Stimulated activated CD4-positive, alpha-beta T cell treated with anti-CD3 and anti-CD28 coated beads, Interleukin-1b, Interleukin-23, amount 100 ng/mL, for 1 hour (primary cell): ENCODE measurements at places on chromosomes 3 and 15.

DNA sequence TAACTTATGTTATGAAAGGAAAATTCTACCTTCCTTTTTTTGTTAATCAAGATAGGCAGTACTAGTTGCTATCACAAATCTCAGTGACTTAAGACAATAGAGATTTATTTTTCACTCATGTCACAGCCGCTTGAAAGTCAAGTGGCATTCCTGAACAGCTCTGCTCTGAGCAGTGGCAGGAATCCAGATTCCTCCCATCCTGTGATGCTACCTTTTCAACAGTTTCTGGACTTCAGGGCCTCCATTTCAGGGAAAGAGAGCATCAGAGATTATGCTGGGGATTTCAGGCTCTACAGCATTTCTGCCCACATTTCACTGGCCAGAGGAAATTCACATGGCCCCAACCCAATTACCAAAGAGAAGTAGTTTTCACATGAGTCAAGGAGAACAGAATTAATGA, 83.4 kb downstream of the IL1RAP start:
- no peak for DNase-seq

GRCh38 chr3:102605153-102605552, 170.3 kb downstream of the ZPLD1 start:
- DNase-seq: no peak

GRCh38 chr15:68862415-68862814, 41.7 kb upstream of the ANP32A start:
- no peak for DNase-seq

DNA sequence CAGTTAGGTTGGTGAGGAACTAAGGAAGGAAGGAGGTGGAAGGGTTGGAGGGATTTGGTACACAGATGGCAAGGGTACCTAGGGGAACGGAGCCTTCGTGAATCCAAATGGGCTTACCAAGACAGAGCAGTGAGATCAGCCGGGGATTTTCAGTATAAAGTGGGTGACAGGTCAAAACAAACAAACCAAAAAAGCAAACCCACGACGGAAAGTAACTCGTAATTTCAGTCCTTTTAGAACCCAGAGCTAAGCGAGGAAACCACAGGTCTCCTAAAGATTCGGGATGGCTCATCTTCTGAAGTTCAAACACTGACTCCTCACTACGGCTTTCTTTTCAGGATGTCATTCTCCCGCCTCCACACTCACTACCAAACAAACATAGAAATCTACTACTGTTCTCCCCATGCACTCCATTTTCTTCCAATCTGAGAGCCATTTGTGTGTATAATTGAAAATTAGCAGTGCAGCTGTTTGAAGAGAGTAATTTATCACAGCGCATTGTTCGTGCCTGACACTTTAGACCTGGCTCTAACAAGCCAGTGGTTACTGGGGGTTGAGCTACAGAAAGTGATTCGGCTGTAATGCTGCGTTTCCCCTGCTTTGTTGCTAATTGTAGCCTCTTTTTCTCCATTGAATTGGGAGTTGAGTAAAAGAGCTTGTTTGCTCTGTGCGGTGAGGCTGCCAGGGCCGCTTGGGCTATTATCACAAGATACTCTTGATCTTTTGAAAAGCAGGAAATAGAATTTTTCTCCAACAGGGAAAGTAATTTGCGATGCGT, 64.7 kb upstream of the CCDC39 start:
- DNase-seq: no peak

DNA sequence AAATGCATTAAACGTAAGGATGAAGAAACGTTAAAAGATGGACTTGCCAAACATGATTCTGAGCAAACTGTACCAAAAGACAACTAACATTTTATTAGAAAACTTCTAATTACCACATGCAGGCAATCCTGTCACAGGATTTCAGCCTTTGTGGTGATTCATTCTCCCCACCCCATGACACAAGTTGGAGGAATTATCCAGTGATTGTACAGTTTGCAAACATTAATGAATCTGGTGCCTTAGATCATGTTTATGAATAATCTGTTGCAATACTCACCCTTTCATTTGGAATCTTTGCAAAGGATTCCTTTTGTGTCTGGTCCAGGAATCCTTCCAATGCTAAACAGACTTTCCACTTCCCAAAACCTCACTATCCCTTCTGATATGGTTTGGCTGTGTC, 23.3 kb upstream of the ERC2 start:
- DNase-seq: no peak

DNA sequence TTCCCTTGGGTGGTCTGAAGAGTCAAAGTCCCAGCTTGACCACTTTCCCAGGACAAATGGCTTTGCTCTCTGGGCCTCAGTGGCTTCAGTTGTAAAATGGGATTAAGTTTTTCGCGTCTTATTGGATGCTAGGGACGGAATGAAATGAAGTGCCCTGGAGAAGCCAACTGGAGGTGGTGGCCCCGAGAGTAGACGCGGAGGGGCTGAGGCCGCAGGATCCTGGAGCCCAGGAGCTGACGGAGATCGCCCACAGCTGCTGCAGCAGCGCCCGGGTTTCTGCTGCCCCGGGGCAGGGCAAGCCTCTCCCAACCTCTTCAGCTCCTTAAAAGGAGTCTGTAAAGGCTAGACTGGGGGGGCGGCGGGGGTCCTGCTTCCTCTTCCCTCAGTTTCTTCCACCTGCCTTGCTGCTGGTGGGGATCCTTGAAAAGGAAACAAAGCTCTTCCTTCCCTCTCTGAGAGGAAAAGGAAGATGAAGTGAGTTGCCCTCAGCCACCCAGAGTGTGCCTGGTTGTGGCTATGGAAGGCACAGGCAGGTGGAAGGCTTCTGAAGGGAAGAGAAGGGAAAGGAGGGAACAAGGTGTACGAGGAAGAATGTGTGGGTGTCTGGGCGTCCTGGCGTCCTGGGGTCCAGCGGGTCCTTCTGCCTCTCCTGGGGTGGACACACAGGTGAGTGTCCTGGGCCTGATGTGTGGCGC, 967 bp upstream of the BNC1 start:
- no peak for DNase-seq

DNA sequence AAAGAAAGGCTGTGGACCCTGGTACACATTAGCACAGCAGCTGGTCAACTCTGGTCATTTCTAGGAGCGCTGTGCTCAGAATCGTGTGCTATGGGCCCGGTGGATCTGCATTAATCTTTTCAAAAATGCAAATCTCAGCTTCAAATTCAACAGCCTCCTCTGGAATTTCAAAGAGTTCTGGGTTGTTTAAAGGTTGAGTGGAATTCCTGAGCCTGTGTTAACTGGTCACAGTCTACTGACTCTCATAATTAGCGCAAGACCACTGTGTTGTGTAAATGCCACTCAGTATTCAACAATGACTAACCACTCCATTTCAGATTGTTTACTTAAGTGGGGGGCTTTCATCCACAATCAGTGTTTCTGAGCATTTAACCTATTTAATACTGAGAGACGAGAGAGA, 2.7 kb upstream of the ARNT2 start:
- DNase-seq: no peak

DNA sequence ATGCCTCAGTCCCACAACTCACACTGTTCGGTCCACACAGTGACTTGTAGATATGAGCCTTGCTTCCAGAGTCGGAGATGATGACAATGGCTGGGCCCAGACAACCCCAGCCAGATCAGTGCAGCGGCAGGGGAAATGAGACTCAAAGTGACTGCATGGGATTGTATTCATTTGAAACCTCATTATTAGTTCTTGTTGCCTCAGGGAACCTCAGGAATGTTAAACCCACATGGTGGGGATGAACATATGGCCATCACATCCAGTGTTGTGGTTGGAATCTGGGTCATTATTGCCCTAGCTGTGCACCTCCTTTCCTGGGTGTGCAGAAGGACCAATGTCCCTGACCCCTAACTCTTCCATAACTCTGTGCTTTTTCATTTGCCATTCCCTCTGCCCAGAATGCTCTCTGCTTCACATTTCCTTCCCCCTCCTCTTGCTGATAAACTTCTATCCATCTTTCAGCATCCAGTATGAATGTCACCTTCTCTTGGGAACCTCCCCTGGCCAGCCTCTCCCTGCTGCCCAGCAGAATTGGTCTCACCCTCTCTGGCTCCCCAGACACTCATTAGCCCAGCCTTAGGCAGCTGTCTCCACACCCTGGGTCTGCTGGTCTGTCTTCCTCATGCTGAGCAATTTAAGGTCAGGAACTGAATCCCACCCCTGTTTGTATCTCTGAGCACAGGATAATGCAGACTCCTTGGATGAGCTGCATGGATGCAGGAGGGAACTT, 67.0 kb upstream of the TNFAIP8L3 start:
- no peak for DNase-seq

- no peak for DNase-seq
Observed at GRCh38 chr15:98610991-98611390, 37.3 kb upstream of the IGF1R start.

DNA sequence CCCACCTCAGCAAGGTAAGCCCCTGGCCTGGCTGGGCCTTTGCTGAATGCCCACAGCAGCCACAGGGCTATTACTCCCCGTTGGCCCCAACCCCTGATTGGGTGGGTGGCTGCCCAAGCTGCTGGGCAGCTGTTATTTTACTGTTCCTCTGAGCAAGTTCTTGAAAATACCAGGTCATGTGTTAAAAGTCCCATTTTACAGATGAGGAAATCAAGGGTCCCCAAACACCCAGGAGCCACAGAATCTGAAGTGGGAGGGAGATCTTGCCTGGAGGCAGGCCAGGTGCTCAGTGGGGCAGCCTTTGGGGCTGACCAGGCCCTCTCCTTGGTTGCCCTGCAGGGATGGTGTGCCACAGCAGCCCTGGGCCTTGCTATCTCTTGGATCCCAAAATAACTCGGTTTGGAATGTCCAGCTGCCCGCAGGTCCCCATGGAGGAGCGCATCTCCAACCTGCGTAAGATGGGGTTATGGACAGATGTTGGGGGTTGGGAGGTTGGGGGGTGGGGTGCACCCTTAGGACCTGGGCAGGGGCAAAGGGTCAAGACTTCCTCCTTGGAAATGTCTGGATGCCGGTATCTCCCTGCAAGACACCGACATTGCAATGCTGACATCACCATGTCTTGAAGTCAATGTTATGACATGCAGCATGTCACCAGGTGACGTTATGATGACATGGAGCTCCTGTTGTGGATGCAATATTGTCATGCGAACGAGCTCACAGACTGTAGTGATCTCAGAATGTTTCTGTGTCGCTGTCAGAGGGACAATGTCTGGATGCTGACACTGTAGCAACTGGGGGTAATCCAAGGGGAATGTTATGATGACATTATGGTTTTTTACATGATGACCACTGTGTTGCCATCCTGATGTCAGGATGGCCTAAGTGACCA, 13.3 kb upstream of the CSPG4 start:
- DNase-seq: no peak

DNA sequence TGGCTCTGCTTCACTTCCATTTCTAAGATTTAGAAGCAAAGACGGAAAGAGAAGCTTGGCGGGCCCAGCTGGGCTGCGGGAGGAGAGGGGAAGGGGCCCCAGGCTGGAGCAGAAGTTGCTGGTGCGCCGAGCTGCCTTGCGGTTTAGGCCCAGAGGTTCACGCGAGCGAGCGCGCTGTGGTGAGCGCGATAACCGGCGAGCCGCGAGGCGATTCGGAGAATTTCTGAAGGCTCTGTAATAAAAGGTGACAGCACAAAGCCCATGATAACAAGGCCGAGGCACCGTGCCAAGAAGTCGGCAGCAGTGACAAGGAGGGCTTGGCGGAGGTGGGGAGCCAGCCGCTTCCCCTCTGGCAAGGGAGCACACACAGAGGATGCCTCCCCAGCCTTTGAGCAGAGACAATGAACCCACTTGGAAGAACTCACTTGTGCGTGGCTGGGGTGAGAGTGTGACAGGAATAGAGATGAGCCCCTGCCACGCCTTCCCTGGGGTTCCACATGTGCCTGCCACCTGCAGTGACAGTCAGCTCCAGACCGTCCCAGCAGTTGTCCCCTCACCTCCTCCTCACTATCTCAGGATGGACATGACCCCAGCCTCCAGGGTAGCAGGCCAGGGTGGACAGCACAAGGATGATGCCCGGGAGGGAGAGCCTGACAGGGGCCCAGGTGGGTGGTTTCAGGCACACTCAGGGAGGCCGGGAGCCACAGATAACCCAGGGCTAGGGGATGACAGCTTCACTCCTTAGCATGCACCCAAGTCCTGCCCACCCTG, 315.2 kb downstream of the UACA start:
- DNase-seq: no peak

DNA sequence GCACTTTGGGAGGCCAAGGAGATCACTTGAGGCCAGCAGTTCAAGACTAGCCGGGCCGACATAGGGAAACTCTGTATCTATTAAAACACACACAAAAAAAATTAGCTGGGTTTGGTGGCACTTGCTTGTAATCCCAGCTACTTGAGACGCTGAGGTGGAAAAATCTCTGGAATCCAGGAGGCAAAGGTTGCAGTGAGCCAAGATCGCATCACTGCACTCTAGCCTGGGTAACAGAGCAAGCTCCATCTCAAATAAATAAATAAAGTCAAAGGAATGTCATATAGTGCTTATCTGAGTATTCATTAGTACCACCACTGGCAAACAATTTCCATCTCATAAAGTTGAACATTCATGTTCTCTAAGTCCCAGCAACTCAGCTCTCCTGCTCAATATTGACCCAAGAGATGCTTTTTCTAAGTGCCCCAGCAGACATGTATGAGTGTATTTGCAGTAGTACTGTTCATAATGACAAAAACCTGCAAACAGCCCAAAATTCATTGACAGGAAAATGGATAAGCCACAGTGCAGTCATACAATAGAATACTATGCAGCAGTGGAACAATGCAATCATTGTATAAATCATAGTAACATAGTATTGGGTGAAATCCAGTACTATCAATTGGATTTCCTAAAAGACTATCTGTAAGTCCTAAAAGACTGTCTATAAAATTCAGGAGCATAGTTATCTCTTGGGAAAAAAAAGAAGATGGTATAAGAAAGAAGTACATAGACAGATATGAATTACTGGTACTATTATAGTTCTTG, 751.5 kb upstream of the LMCD1 start:
- no peak for DNase-seq

DNA sequence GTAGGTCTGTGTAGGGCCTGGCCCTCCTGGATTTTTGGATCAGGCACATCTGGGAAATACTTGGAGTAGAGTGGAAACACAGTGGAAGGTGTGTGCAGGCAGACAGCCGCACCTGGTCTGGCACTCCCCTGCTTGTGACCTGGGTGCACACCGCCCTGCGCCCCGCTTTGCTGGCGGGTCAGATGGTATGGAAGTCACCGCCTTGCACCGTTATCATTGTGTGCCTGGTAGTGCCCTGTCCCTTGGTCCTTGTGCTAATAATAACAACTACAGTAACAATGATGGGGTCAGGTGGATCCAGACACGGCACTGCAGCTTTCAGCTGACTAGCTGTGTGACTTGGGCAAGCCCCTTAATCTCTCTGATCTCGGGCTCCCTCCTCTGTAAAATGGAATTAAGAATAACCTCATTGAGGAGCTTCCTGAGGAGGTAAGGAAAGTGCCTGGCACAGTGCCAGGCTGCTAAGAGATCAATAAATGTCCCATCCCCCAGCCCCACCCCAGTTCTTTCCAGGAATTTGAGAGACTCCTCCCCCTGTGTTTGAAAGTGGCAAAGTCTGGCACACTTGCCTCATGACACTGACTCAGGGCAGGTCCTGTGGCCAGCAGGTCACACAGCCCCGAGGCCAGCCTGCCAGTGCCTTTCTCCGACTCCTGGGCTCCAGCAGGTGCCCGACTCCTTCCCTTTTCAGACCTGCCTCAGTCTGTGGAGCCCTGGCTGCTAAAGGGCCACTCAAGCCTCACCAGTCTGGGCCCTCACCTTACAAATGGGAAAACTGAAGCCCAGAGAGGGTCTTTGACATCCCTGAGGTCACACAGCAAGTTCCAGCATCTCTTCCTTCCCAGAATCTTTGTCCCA, 9.8 kb downstream of the ISG20 start:
- DNase-seq: no peak
